ENCODE measurements at places on chromosomes 5 and 9. TPM values are rescaled to one million over a fixed set of nuclear protein-coding genes. Genes with fewer than 3 reads are reported as not detected.

ALDH1A1 gene
- 105 TPM for total RNA-seq

CSF1R gene
- 6.9 TPM for total RNA-seq

ENTPD8 gene
- total RNA-seq, result 120 TPM

OR13C9 gene
- not detected for total RNA-seq

HAND1 gene
- total RNA-seq, result not detected

POU4F3 gene
- total RNA-seq, result not detected

PIP5KL1 gene
- 1.3 TPM for total RNA-seq

- DNase-seq, result no peak
Measured at GRCh38 chr5:18487928-18488480, 853.7 kb downstream of the TAF11L14 start.

- DNase-seq, result no peak
Measured at GRCh38 chr9:136511670-136512592, 29.1 kb upstream of the SEC16A start.
